ENCODE measurements at places on chromosomes 7 and 10. TPM values are rescaled to one million over a fixed set of nuclear protein-coding genes. Genes with fewer than 3 reads are reported as not detected.

STYXL1 gene
- total RNA-seq, result 4.8 TPM

PTF1A gene
- total RNA-seq, result not detected

- no peak for DNase-seq
Measured at GRCh38 chr7:75789361-75789924, 17.4 kb upstream of the CCL26 start.

- no peak for DNase-seq
Measured at GRCh38 chr10:131746785-131747184, 154.0 kb upstream of the PPP2R2D start.

- DNase-seq, result no peak
Measured at GRCh38 chr10:50577681-50578350, 45.9 kb downstream of the SGMS1 start.

Measured in posterior vena cava (tissue), 2 donors.